Activated CD8-positive, alpha-beta memory T cell treated with anti-CD3 and anti-CD28 coated beads, Interleukin-2, amount 50 U/mL, for 4 hours (primary cell): ENCODE measurements at places on chromosomes 11 and 22.
A peak's percentile ranks its signal among the peaks of the same experiment; 100 is the strongest.

GRCh38 chr22:48753752-48754517, 1073.7 kb downstream of the BRD1 start:
- DNase-seq = no peak

DNA sequence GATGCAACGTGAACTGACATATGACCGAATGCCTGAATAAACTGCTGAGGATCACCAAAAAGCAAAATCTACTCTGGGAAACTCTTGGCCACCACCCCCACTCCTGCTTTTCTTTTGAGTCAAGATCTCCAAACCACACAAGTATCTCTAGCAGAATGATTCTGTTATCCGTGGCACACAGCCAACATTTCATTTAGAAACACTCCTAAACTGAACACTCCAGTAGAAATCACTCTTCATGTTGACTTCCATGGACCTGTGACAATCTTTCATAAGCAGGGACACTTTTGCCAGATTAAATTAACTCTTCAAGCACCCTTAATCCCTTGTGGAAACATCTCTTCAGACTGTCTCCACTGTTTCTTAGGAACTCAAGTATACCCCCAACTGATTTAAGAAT, 44.4 kb downstream of the VSIG10L2 start:
- DNase-seq = no peak

- DNase-seq = no peak
Observed at GRCh38 chr11:27907530-27907929, 200.4 kb downstream of the KIF18A start.

DNA sequence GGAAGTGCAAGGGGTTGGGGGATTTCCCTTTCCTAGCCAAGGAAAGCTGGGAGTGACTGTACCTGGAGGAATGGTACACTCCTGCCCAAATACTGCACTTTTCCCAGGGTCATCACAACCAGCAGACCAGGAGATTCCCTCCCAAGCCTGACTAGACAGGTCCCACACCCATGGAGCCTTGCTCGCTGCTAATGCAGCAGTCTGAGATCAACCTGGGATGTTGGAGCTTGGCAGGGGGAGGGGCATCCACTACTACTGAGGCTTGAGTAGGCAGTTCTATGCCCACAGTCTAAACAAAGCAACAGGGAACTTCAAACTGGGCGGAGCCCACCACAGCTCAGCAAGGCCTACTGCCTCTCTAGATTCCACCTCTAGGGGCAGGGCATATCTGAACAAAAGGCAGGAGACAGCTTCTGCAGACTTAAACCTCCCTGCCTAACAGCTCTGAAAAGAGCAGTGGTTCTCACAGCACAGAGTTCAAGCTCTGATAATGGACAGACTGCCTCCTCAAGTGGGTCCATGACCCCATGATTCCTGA, 58.5 kb downstream of the SLC22A9 start:
- DNase-seq = no peak

DNA sequence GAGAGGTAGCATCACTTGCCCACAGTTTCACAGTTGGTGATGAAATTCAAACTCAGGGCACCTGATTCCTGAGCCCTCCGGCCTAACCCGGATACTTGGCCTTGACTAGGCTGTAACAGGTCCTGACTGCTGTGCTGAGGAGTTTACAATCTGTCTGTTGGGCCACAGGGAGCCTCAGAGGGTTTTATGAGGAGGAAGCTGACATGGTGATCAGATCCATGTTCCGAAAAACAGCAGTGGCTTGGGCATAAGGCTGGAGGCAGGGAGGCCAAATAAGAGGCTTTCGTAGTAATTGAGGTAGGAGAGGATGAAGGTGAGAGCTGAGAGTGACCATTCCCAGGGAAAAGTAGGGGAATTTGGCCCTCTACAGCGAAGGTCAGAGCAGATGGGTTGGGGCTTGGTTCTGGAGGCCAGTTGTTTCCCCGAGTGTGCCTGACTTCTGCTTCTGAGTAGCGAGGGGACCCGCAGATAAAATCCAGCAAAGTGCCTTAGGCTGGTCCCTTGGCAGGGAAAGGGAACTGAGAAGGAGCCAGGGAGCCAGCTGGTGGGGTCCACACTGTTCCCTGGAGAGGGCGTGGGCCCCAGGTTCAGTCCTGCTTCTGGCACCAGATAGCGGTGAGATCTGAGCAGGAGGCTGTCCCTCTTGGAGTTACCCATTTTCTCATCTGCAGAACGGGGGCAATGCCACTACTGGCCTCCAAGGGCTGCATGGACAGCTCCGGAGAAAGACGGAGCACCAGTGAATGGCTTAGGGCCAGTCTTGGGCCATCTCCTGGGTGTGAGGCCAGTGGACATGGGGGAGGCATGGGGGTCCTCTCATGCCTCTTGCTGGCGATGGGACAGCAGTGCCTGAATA, 6.5 kb downstream of the PRDM11 start:
- no peak for DNase-seq

DNA sequence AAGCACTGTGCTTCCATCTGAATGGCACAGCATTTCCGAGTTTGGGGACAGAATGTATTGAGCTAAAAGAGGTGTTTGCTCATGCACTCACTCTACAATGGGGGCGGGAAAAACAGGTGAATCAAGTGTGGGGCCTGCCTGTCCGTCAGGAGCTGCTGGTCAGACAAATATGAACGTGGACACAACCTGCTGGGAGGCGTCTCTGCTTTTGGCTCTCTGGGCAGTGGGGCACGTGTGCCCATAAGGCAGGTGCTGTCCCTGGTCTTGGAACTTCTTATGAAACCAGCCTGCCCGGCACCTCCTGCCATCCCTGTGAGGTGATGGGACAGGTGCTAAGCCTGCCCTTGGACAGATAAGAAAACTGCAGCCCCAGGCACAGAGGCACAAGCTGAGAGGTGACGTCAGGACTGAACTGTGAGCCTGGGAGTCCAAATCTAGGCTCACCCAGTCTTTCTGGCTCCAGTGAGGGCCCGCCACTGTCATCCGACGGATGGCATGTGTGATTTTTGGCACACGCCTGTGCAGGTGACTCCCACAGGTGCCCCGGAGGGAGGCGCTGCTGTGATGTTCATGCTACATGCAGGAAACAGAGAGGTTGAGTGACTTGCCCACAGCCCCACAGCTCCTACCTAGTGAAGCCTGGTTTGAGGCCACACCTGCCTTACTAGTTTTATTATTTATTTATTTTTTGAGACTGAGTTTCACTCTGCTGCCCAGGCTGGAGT, 51.6 kb downstream of the SMIM38 start:
- DNase-seq = no peak

DNA sequence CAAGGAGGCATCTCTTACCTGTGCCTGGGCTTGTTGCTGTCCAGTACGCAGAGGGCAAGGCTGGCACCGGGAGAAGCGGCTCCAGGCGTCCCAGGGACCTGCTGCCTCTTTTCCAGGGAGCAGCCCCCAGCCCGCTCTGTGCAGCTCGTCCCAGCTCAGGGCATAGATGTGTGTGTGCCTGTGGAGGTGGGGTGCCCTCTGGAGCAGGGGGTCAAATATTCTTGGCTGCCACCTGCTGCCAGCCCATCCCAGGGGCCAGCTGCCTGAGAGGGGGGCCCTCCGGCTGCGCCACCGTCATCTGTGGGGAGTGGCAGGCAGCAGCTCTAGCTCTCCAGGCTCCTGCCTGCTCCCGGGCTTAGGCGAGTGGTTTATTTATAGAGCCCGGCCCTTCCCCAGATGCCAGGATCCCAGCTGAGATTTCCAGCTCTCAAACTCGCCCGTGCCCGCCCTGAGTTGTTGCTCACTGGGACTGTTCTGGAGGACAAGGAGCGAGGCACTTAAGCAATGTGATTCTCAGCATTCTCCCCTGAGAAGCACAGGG, 87.5 kb downstream of the RTL6 start:
- peak; percentile 11 for DNase-seq

GRCh38 chr11:41237382-41237781, 222.1 kb downstream of the LRRC4C start:
- DNase-seq = no peak

DNA sequence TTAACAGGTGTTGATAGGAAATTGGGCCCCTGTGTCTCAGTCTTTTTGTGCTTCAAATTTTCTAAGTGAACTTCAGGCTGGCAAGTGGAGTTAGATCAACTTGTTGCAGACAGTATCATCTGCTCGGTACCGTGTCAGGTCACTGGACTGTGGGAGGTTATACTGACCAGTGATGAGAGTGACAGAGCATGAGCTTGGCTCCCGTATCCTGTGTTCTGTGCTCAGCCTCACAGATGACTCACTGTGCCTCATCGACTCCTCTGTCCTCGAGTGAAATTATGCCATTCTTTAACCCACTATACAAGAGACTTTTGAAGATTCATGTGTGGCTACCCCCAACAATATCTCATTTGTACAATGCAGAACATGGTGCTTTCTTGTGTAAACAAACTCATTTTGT, 7.9 kb downstream of the GRAP2 start:
- no peak for DNase-seq

- no peak for DNase-seq
Observed at GRCh38 chr11:116170526-116171120, 602.2 kb downstream of the BUD13 start.

- DNase-seq = no peak
Observed at GRCh38 chr11:12822392-12823022, 148.3 kb downstream of the TEAD1 start.

DNA sequence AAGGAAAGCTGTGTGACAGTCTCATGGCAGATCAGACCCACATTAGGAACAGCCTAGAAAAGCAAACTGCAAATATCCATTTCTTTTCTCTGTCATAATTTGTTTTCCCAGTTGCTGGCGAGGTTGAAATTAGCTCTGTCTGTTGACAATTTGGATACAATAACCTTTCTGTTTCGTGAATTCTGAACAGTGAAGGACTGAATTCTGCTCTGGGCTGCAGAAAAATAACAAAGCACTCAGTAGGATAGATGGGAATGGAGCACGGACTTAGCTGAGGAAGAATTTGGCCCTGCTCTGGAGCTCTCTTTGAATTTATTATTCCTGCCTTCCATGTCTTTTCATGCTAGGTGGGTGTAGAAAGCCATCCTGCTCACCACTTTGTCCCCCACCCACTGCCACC, 140.3 kb downstream of the RRAS2 start:
- DNase-seq = no peak

DNA sequence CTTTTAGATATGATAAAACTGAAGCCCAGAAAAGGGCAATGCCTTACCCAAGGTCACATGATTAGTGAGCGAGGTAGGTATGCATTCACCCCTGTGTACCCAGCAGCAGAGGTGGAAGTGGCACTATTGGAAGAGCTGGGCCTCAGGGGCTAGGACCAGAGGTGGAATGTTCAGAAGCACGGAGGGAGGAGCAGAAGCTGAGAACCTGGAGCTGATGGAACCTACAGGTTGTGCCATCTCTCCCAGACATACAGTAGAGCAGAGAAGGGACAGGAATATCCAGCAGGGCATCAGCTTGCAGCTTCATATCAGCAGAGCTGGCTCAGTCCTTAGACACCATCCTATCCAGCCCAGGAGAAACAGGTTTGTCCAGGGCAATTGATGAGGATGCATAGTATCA, 14.6 kb upstream of the FCHSD2 start:
- DNase-seq = no peak

GRCh38 chr22:29795663-29796062, 28.5 kb downstream of the UQCR10 start:
- no peak for DNase-seq

DNA sequence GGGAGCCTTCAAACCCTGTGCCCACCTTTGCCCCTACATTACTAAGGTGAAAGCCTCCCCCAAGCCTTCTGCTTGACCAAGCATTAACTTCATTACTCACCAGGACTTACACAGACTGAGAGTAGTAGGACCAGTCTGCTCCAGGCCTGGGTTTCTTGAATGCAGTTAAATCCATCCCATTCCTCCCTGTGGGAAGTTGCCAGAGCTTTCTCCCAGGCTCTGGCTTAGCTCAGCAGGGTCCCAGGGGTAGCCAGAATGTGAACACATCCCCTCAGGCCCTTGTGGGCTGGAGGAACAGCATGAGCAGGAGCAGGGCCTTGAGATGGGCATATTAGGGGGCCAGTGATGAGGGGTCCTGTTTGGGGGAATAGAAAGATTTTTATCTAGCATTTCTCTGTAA, 59.9 kb downstream of the RRM1 start:
- DNase-seq = no peak
